Endothelial cell of coronary artery (primary cell): ENCODE measurements at places on chromosomes 3 and 15. TPM values are rescaled to one million over a fixed set of nuclear protein-coding genes. Genes with fewer than 3 reads are reported as not detected.

Gene CHRM5
- total RNA-seq, result under 0.01 TPM in 1 of 2 replicates, not detected in the other

Gene CLRN1
- total RNA-seq, result not detected in 2 replicates

Gene SLC12A8
- total RNA-seq, result 0.09 and 2.7 TPM in 2 replicates

Gene MINAR1
- total RNA-seq, result 0.54 and 0.56 TPM in 2 replicates

Gene SLC15A2
- total RNA-seq, result 0.09 and 0.75 TPM in 2 replicates
